ENCODE measurements at places on chromosomes 3 and 15. TPM values are rescaled to one million over a fixed set of nuclear protein-coding genes. Genes with fewer than 3 reads are reported as not detected.

- no peak overlapping the region for H3K27ac ChIP-seq
- no peak overlapping the region for H3K4me3 ChIP-seq
- no peaks in the 10 kb centered on the region for H3K27me3 ChIP-seq
- peaks cover 17% of the 10 kb centered on the region for H3K4me1 ChIP-seq
- no peak for DNase-seq
Measured at GRCh38 chr3:47413751-47414150, 32.9 kb downstream of the PTPN23 start.

Gene CCDC33
- total RNA-seq: 0.99 TPM

- H3K27me3 ChIP-seq: no peaks in the 10 kb centered on the region
- no peak overlapping the region for H3K27ac ChIP-seq
- no peak for DNase-seq
- H3K4me1 ChIP-seq: no peaks in the 10 kb centered on the region
- peaks cover 24% of the 10 kb centered on the region for H3K36me3 ChIP-seq
Measured at GRCh38 chr3:43346978-43347749, 60.8 kb downstream of the SNRK start.

Gene GNAT1
- total RNA-seq: not detected

Gene FGF7
- total RNA-seq: 5.6 TPM

- no peaks in the 10 kb centered on the region for H3K4me1 ChIP-seq
- H3K27ac ChIP-seq: no peak overlapping the region
- H3K36me3 ChIP-seq: no peaks in the 10 kb centered on the region
- H3K4me3 ChIP-seq: no peak overlapping the region
- DNase-seq: no peak
- H3K27me3 ChIP-seq: no peaks in the 10 kb centered on the region
Measured at GRCh38 chr15:35648941-35649340, 103.0 kb upstream of the DPH6 start.

GRCh38 chr3:64490180-64490724 lies 197.5 kb downstream of the ADAMTS9 start:
- H3K36me3 ChIP-seq: no peaks in the 10 kb centered on the region
- peaks cover 3% of the 10 kb centered on the region for H3K27me3 ChIP-seq
- peaks cover 18% of the 10 kb centered on the region for H3K4me1 ChIP-seq
- no peak overlapping the region for H3K4me3 ChIP-seq
- no peak overlapping the region for H3K27ac ChIP-seq

Gene SLC9C1
- 0.50 TPM for total RNA-seq

DNA sequence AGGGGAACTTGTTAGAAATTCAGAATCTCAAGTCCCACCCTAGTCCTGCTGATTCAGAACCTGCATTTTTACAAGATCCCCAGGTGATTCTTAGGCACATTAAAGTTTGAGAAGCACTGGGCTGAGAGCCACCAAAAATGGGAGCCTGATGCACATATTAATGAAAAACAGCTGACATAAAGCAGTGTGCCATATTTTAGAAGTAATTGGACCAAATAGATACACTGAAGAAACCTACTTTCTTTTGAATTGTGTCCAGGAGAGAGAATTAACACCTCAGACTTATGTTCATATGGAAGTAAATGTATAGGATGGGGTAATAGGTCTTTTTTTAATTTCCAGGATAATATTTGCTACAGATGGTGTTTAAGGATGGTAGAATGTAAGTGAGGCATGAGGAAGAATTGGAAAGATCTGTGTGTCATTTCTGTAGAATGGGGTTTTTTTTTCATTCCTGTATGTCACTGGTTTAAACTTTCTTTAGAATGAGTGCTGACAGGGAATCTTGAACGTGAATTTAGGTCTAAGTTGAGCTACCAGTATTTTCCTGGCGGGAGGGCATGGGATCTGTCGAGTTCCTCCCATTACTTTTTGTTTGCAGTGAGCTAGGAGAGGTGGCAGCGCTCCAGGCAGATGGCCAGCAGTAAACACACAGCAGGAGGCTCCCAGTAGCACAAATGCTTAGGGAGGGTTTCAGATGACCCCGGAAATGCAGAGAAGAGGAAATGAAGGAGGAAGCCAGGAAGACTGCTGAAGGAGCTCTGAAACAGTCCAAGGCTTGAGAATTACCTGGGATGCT lies 185.6 kb downstream of the PLCL2 start:
- no peaks in the 10 kb centered on the region for H3K27me3 ChIP-seq
- H3K36me3 ChIP-seq: no peaks in the 10 kb centered on the region
- H3K4me3 ChIP-seq: no peak overlapping the region

DNA sequence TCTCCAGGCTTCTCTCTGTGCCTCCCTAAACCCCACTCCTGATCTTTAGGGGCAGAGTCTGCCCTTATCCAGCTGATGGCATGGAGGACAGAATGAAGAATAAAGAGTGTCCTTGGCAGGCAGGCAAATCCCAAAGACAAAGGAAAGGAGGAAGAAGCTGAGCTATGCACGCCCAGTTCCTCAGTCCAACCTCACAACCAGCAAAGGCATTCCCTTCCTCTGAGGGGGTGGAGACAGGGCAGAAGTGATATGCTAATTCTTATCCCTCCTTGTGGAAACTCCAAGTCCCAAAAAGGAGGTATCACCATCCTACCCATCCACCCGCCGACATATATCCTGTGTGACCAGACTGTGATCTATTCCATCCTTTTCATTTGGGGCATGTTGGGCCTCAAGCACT lies 10.5 kb upstream of the CCDC54 start:
- no peaks in the 10 kb centered on the region for H3K4me1 ChIP-seq
- no peaks in the 10 kb centered on the region for H3K27me3 ChIP-seq
- H3K36me3 ChIP-seq: no peaks in the 10 kb centered on the region
- no peak overlapping the region for H3K27ac ChIP-seq
- no peak for DNase-seq
- no peak overlapping the region for H3K4me3 ChIP-seq

Gene RFX7
- total RNA-seq: 15.0 TPM

DNA sequence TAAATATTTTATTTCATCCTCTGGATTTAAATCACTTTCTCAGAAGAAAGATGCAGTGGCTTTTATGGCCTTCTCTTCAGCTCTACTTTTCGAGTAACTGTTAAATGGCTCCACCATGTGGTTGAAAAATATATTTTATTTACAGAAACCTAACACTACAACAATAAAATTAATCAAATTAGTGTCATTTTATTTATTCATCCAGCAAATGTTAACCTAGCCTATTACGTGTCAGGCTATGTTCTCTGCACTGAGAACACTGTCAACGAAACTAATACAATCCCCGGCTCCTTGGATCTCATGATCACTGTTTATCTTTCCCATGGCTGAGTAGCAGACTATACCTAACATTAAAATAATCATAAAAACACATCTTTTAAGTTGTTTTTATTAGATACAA lies 148.0 kb upstream of the OSTN start:
- DNase-seq: peak; percentile 31
- no peaks in the 10 kb centered on the region for H3K27me3 ChIP-seq
- no peaks in the 10 kb centered on the region for H3K4me1 ChIP-seq
- no peak overlapping the region for H3K4me3 ChIP-seq
- H3K27ac ChIP-seq: no peak overlapping the region

- no peak for DNase-seq
- H3K27ac ChIP-seq: no peak overlapping the region
- H3K4me1 ChIP-seq: peaks cover 5% of the 10 kb centered on the region
- peaks cover 2% of the 10 kb centered on the region for H3K27me3 ChIP-seq
- H3K36me3 ChIP-seq: no peaks in the 10 kb centered on the region
Measured at GRCh38 chr3:193014902-193015301, 97.2 kb upstream of the MB21D2 start.

Measured in spinal cord (tissue), 10 donors.